ENCODE measurements at places on chromosomes 12 and 14. TPM values are rescaled to one million over a fixed set of nuclear protein-coding genes. Genes with fewer than 3 reads are reported as not detected.

DNA sequence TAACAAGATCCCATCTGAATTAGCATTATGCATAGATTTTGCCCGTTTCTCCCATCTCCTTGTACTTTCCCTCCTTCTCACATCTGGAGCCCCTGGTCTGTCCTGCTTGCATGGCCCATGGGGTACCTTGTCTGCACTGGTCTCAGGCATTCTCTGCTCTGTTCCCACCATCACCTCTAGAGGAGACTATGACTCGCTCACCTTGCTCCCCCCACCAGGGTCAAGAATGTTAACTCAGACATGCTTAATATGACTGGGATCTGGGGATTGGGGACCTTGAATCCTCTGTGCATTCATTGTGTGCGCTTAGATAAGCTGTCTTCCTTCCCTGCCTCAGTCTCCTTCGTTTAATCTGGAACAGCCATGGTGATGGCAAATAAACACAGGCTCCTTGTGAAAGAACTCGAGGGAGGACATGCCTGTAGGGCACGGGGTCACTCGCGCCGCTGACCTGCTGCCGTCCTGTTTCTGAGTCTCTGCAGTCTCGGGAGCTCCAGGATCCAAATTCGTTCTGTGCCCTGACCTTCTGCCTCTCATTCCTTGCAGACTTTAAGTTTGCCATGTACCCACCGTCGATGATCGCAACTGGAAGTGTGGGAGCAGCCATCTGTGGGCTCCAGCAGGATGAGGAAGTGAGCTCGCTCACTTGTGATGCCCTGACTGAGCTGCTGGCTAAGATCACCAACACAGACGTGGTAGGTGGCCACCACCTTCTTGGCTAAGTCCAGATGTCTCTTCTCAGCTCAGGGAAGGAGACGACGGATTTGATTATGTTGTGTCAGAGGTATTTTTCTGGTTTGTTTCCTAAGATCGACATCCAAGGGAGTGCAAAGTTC lies 15.0 kb downstream of the CCND2 start:
- peak overlapping the region; percentile 11 for H3K4me3 ChIP-seq
- no peak for DNase-seq
- H3K27ac ChIP-seq, result peak overlapping the region; percentile 32
- no peaks in the 10 kb centered on the region for H3K27me3 ChIP-seq
- peaks cover 79% of the 10 kb centered on the region for H3K36me3 ChIP-seq

DNA sequence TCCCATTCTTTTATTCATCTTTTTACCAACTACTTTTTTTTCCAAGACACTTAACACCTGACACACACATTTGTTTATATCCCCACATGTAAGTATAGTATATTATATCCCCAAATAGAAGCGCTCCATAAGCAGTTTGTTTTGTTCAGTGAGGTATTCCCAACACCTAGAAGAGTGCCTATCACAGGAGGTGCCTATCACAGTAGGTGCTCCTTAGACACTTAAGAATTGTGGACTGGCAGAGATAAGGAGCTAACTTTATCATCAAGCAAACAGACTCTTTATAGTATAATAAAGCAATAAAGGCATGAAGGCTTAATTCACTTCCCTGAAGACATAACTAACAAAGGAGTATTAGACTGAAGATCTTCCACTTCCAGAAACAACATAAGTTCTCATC lies 29.1 kb downstream of the OSBPL8 start:
- no peaks in the 10 kb centered on the region for H3K27me3 ChIP-seq
- DNase-seq, result no peak
- H3K36me3 ChIP-seq, result no peaks in the 10 kb centered on the region
- no peak overlapping the region for H3K4me3 ChIP-seq

- H3K4me3 ChIP-seq, result no peak overlapping the region
- H3K4me1 ChIP-seq, result no peaks in the 10 kb centered on the region
- no peaks in the 10 kb centered on the region for H3K27me3 ChIP-seq
- DNase-seq, result peak; percentile 46
Observed at GRCh38 chr14:101499513-101499912, 61.8 kb upstream of the DIO3 start.

GRCh38 chr14:88929656-88930436 lies 105.4 kb downstream of the TTC8 start:
- DNase-seq, result no peak
- no peaks in the 10 kb centered on the region for H3K27me3 ChIP-seq
- no peaks in the 10 kb centered on the region for H3K4me1 ChIP-seq

DNA sequence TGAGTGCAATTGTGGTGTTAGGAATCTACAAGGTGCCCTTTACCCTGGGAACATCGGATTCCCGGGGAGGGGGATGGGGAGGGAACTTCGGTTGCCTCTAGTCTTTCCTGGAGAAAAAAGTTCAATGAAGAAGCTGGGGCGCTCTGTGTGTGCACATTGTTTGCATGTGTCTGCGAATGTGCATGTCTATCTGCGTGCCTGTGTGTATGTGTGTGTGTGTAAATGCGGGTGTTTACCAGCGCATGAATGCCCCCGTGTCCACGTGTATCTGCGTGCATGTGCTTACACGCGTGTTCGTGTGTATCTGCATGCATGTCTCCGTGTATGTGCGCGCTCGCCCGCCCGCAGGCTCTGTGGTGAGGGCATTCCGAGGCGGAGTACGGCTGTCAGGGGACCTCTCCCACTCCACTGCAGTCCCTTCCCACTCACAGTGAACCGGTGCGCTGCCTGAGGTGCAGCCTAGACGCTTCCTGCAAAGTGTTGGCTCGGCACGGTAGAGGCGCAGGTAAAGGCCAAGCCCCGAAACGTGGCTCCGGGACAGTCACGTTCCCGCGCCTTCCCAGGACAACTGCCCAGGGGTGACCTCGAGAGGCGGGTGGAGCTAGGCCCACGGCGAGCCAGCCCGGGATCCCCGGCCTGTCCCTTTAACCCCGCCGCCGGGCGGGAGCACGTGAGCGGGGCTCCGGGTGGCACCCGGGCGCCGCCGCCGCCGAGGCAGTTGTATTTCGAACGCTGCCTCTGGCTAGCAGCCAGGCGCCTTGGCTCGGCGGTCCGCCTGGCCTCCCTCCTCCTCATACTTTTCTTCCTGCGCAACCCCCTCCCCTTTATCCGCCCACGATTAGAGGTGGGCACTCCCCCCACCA lies 539 bp upstream of the HMGA2 start:
- no peaks in the 10 kb centered on the region for H3K36me3 ChIP-seq
- H3K4me1 ChIP-seq, result peaks cover 41% of the 10 kb centered on the region
- H3K27me3 ChIP-seq, result peaks cover 70% of the 10 kb centered on the region
- peak overlapping the region; percentile 53 for H3K4me3 ChIP-seq
- no peak overlapping the region for H3K27ac ChIP-seq
- DNase-seq, result peak; percentile 74

GRCh38 chr12:116346222-116346621 lies 68.7 kb upstream of the MED13L start:
- no peaks in the 10 kb centered on the region for H3K4me1 ChIP-seq
- no peak for DNase-seq
- no peak overlapping the region for H3K27ac ChIP-seq

GRCh38 chr12:44929236-44929885 lies 53.2 kb upstream of the NELL2 start:
- no peak overlapping the region for H3K27ac ChIP-seq
- H3K36me3 ChIP-seq, result no peaks in the 10 kb centered on the region
- DNase-seq, result no peak
- H3K27me3 ChIP-seq, result no peaks in the 10 kb centered on the region
- H3K4me3 ChIP-seq, result no peak overlapping the region

DNA sequence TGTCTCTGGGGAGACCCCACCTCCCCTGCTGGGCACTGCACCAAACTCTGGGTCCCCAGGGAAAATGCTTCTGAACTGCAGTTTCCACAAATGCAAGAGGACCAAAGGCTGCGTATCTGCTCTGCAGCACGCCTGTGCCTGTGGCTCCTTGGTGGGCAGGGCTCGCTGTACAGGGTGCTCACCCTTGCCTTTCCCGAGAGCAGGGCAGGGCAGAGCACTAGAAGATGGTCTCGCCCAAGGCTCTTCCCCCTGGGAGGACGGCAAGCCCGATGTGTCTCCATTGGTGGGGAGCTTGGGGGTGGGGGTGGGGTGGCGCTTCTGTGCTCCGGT lies 175.3 kb upstream of the RTL1 start:
- DNase-seq, result peak; percentile 51
- no peak overlapping the region for H3K4me3 ChIP-seq
- peaks cover 11% of the 10 kb centered on the region for H3K27me3 ChIP-seq
- H3K27ac ChIP-seq, result no peak overlapping the region

- H3K4me3 ChIP-seq, result no peak overlapping the region
- H3K27me3 ChIP-seq, result no peaks in the 10 kb centered on the region
- no peaks in the 10 kb centered on the region for H3K36me3 ChIP-seq
- no peak overlapping the region for H3K27ac ChIP-seq
- DNase-seq, result no peak
- H3K4me1 ChIP-seq, result no peaks in the 10 kb centered on the region
Observed at GRCh38 chr12:62655666-62656151, 189.1 kb downstream of the MON2 start.

Gene SLC22A17
- total RNA-seq, result 13.7 TPM

Gene PLCZ1
- total RNA-seq, result not detected

Gene TRIM9
- 0.63 TPM for total RNA-seq

Gene ABCD2
- 2.1 TPM for total RNA-seq

Gene SLC24A4
- total RNA-seq, result 4.5 TPM
